ENCODE measurements at places on chromosomes 7 and 10.

- DNase-seq: no peak
These were observed 101.5 kb upstream of the CSTF2T start for GRCh38 chr10:51800725-51801424.

DNA sequence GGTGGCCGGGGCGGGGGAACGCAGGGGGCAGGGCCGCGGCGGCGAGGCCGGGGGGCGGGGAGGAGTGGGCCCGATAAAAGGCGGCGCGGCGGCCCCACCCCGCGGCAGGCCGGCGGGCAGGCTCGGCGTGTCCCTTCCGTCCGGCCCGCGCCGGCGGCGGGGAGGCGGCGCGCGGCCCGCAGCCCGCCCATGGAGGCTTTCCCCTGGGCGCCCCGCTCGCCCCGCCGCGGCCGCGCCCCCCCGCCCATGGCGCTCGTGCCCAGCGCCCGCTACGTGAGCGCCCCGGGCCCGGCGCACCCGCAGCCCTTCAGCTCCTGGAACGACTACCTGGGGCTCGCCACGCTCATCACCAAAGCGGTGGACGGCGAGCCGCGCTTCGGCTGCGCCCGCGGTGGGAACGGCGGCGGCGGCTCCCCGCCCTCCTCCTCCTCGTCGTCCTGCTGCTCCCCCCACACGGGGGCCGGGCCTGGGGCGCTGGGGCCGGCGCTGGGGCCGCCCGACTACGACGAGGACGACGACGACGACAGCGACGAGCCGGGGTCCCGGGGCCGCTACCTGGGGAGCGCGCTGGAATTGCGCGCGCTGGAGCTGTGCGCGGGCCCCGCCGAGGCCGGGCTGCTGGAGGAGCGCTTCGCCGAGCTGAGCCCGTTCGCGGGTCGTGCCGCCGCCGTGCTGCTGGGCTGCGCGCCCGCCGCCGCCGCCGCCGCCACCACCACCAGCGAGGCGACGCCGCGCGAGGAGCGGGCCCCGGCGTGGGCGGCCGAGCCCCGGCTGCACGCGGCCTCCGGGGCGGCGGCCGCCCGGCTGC lies at the start of gene NANOS1:
Gene NANOS1 (plus strand): TSS at position 102 of the 808 bp plus-strand sequence. CDS start 88 bp downstream, at position 190.
- no peak for DNase-seq

- DNase-seq: no peak
These were observed 222.3 kb upstream of the TMEM229A start for GRCh38 chr7:124255041-124255655.

- peak; percentile 87 for DNase-seq
These were observed 10.4 kb downstream of the CUL2 start for GRCh38 chr10:35079763-35080162.

Measured in amniotic epithelial cell (primary cell).